ENCODE measurements at places on chromosomes 5 and 9. TPM values are rescaled to one million over a fixed set of nuclear protein-coding genes. Genes with fewer than 3 reads are reported as not detected.

SYK gene
- total RNA-seq = not detected

CCNJL gene
- 12.9 TPM for total RNA-seq

NME5 gene
- not detected for total RNA-seq

ADAMTSL1 gene
- total RNA-seq = 0.07 TPM

NTRK2 gene
- total RNA-seq = not detected

SH3TC2 gene
- total RNA-seq = 0.87 TPM

ZNF454 gene
- total RNA-seq = not detected

PTGES gene
- total RNA-seq = 92.3 TPM

DDX4 gene
- 0.02 TPM for total RNA-seq

OR2V1 gene
- not detected for total RNA-seq

ITGA2 gene
- total RNA-seq = 36.5 TPM

LECT2 gene
- total RNA-seq = not detected

ATOX1 gene
- total RNA-seq = 211 TPM

KYAT1 gene
- 7.7 TPM for total RNA-seq

CAMK2A gene
- total RNA-seq = 0.87 TPM

FGF10 gene
- not detected for total RNA-seq

OGN gene
- not detected for total RNA-seq

F2RL1 gene
- 332 TPM for total RNA-seq

SUSD3 gene
- 0.62 TPM for total RNA-seq

FAM219A gene
- 18.1 TPM for total RNA-seq

GABRB2 gene
- total RNA-seq = not detected

ADAMTS12 gene
- 8.6 TPM for total RNA-seq

TTC23L gene
- total RNA-seq = not detected

C9orf50 gene
- total RNA-seq = not detected

SPATA31A1 gene
- total RNA-seq = not detected

G3BP1 gene
- 149 TPM for total RNA-seq

ARSI gene
- total RNA-seq = 42.9 TPM

KLF9 gene
- 0.58 TPM for total RNA-seq

FAM151B gene
- 1.8 TPM for total RNA-seq

SQSTM1 gene
- 2,161 TPM for total RNA-seq

ITK gene
- 0.19 TPM for total RNA-seq

KCNN2 gene
- not detected for total RNA-seq

PCDHA8 gene
- total RNA-seq = 0.07 TPM

NEUROG1 gene
- not detected for total RNA-seq

NR2F1-AS1 gene
- 3.8 TPM for total RNA-seq

OBP2B gene
- not detected for total RNA-seq

C5 gene
- 12.5 TPM for total RNA-seq

RLN2 gene
- not detected for total RNA-seq
